ENCODE measurements at places on chromosomes 16 and 17. TPM values are rescaled to one million over a fixed set of nuclear protein-coding genes. Genes with fewer than 3 reads are reported as not detected.

Gene CES3
- not detected for total RNA-seq

Gene AATK
- total RNA-seq, result 7.8 TPM

Gene WNK4
- total RNA-seq, result 13.0 TPM

Gene TLCD1
- 1.3 TPM for total RNA-seq

Gene CES5A
- not detected for total RNA-seq

Gene ABCA10
- total RNA-seq, result 0.65 TPM

Gene UBTF
- total RNA-seq, result 63.9 TPM

Gene ABCA3
- total RNA-seq, result 67.6 TPM

Gene ZNF205
- 15.6 TPM for total RNA-seq

Gene HOXB3
- total RNA-seq, result 6.8 TPM

Gene DUXB
- not detected for total RNA-seq

Gene TPSD1
- total RNA-seq, result not detected

Gene VAC14
- total RNA-seq, result 34.4 TPM

Measured in bladder microvascular endothelial cell (primary cell).